ENCODE measurements at places on chromosomes 1 and 21. TPM values are rescaled to one million over a fixed set of nuclear protein-coding genes. Genes with fewer than 3 reads are reported as not detected.

CD101 gene
- total RNA-seq, result 0.10 TPM

BGLAP gene
- not detected for total RNA-seq

AGMAT gene
- 1.6 TPM for total RNA-seq

GJB5 gene
- total RNA-seq, result not detected

TMEM52 gene
- not detected for total RNA-seq

ACTA1 gene
- not detected for total RNA-seq

ABCG1 gene
- 13.3 TPM for total RNA-seq

SHISA4 gene
- total RNA-seq, result 22.5 TPM
